Stimulated activated CD4-positive, alpha-beta T cell treated with anti-CD3 and anti-CD28 coated beads, Interleukin-1b, Interleukin-23, amount 100 ng/mL, for 1 hour (primary cell): ENCODE measurements at places on chromosomes 4 and X.

DNA sequence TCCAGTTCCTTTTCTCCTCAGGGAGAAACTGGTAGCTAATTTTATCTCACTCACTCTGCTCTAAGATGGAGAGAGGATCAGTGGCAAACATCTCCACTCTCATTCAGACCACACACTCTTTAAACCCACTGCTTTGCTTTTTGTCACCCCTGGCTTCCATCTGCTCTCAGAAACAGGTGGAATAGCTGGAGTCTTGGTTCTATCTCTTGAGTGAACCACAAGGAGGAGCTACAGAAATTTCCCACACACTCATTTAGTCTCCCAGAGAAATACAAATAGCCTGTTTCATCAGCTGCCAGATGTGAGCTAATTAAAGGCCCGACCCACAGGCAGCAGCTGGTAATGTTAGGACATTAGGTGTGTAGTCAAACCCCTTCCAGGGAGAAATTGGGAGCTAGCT, 96.6 kb downstream of the STPG2 start:
- no peak for DNase-seq

GRCh38 chr4:82260632-82261031, 113.2 kb downstream of the HNRNPD start:
- no peak for DNase-seq

GRCh38 chr4:186096681-186097165, 7.8 kb upstream of the FAM149A start:
- no peak for DNase-seq

DNA sequence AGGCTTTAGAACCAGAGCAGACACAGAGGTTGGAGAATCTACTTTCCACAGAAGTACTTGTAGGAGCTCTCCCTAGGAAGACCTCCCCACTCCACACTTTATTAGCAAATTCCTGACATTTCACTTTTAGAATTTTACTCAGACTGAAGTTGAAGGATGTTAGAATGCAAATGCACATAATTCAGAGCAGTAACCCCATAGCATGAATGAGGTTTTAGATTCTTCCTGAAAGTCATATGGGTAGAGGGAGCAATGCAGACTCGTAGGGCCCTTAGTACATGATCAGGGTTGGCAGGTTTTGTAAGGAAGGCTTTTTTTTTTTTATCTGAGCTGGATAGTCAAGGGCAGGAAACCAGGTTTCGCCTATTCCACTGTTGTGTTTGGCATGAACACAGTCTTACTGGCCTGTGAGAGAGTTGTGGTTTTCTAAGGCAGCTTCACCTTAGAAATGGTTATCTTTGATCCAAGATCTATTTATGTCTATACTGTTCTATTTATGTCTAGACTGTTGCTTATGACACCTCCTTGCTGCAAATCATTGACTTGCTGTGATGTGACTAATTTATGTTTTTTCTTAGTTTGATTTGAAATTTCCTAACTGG, 48.9 kb downstream of the SPATA18 start:
- no peak for DNase-seq

DNA sequence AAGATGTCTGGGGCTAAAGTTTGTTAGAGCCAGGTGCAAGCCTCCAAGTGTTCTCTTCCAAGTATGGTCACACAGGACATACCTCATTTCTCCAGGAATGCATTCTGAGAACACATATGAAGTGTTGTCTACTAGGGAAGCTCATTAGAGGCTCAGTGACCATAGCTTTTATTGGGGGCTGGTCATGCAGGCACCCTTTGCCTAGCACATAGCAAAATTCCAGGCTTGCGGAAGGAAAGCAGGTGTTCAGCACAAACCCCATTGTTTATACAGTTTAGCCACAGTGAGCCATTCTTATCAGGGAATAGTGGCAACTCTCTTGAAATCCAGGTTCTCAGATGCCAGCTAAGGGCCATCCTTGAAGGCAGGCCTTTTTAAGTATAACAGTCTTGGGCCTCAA, 339.4 kb upstream of the ZCCHC13 start:
- no peak for DNase-seq

GRCh38 chr4:57854748-57855147, 744.6 kb upstream of the IGFBP7 start:
- no peak for DNase-seq

DNA sequence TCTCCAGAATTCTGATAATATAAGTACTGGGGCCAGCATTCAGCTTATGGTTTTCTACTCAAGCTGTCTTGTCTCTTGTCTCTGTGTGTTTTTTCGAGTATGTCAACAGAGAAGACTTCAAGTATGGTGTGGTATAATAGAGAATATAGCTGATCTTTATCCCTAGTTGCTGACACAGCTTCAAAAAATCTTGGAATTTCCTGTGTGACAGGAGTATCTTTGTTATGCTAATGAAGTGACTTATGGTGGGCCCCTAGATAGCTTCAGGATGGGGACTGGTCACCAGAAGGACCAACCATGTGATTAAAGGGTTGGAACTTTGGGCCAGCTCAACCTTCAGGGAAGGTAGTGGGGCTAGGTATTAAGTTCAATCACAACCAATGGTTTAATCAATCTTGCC, 2.9 kb downstream of the GPRASP3 start:
- DNase-seq: no peak

DNA sequence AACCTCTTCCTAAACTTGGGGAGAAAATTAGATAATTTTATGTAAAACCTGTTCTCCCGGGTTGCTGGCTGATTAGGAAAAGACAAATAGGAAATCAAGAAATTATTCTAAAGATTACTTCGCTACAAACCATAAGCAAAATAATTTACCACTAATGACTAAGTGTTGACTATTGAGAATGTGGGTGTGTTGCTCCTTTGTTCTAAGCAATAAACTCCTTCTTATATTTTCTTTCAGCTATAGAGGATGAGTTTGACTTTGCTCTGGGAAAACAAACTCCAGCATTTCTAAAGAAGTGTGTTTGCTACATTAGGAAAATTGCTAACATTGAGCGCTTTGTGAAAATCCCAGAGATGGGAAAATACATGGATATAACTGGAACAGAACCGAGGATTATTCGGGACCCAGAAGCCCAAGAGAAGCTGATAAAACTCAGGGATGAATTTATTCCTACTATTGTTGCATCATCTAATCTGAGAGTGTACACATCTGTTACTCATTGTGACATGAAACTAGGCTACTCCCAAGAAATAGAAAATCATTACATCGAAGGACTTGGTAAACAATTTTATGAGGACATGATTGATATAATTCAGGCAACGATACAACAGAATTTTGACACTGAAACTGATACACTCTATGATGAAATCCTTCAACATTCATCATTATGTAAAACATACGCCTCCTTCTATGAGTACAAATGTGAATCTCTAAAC, 194.2 kb downstream of the NWD2 start:
- no peak for DNase-seq

DNA sequence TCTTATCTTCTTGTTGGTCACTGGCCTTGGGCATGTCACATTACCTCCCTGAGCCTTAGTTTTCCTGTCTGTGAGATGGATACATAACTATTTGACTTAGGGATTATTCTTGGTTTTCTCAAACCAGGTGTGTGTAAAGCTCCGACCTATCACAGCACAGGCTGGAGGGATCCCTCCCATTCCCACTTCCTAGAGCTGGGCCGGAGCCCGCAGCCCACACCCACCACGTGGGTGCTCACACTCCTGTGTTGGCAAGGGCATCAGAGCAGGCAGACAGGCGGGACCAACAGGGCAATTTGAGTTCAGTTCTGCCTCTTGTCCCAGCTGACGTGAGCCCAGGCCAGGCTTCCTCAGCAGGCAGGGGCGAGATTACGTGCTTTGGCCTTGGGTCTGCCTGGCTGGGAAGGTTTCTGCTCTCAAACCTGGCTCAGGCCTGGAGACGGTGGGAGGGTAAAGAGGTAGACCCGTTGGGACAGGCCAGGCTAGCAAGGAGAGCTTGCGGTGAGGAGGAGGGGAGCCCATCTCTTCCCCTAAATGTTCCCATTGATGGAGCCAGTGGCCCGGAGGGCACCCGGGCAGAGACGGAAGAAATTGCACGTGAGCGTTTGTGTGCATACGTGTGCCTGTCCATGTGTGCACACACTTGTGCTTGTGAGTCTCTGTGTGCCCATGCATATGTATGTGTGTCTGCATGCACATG, 734 bp upstream of the SH3TC1 start:
- DNase-seq: no peak

DNA sequence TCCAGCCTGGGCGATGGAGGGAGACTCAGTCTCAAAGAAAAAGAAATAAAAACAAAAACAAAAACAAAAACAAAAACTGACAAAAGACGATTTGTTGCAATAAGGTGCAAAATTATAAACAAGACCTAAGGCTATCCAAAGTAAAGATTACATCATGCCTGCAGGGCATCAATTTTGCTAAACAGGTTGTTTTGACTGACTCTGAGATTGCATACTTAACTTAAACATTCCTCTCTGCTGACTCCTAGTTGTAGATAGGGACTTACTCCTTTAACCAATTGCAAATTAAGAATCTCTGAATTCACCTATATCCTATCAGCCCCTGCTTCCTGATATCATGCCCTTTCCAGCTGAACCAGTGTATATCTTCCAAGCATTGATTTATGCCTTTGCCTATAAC, 2687.3 kb downstream of the PCDH7 start:
- no peak for DNase-seq

DNA sequence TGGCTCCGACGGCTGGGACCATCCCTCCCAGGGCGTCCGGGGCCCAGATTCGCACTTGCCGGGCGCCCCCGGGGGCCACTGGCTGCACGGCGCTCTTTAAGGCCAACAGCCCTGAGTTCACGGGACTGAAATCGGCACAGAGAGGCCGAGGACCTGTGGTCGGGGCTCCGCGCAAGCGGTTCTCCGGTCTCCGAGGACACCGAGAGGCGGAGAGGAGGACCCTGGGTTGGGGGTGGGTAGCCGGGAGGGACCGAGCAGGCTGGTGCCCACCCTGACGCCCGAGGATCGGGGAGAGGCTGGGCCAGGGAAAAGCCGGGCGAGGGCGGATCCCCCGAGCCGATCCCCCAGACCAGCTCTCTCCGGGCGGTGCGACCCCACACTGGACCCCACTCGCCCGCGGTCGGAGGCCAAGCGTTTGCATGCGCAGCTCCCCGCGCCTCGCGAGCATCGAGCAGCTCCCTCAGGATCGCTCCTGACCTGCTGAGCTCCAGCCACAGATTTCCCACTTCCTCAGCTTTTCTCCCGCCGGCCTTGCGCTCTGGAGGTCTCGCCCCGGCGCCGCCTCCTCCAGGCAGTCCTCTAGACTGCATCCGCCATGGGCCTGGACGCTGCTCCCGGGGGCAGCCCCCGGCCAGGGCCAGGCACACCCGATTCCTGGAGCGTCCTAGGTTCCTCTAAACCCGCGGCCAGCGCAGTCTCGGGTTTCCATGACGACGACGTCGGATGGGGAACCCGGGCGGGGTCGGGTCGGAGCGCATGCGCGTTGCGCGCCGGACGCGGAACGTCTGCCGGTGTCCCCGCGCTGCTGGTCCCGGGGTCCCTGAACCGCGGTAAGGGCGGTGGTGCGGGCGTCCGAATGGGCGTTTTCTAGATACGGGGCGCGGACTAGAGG, 17.6 kb upstream of the NAT8L start:
- DNase-seq: peak; percentile 71

DNA sequence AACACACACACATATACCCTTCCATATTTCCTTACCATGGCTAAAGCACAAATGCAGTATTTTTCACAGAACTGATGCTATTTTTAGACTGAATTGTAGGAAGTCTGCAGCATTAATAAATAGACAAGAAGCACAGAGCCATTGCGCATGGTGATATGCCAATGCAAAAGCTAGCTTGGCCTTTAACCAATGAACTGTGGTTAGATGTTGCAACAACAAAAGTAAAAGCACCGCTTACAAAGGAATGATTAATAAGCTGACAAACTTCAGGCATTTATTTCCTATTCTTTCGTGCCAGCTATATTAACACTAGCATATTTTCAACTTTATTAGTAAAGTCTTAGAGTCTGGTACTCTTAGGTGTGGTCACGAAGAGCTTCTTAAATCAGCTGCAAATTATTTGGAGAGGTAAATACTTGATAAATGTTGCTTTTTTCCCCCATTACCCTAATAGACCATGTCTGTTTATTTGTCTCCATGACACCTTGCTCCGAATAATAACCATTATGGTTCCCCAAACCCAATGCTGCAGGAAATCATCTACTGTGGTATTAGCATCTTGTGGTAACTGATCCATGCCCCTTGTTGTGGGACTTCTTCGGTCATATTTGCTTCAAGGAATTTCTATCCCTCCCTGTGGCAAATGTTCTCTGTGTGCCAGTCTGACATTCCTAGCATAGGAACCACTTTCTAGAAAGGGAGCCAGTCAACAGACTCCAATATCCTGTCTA, 306.1 kb upstream of the TAPT1 start:
- DNase-seq: no peak

DNA sequence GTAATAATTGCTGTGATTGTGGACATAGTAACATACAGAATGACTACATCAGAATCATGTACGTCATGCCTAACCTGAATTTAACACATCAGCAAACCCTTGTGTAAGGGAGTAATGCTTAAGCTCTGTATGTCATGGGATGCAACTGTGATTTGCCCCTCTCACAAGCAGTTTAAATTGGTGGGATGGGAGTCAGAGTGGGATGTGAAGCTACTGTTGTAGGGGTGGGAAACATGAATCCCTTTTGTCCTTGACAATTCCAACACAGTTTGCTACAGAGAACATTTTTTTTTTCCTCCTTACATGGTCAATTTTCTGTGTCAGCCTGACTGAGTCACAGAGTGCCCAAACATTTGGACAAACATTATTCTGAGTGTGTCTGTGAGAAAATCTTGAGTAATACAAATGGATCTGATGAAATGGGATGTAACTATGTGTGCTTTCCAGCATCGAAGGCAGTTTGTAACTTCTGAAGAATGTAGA, 392.8 kb downstream of the GPM6A start:
- DNase-seq: no peak

- no peak for DNase-seq
These were observed 13.2 kb downstream of the PSAPL1 start for GRCh38 chr4:7421356-7422150.

DNA sequence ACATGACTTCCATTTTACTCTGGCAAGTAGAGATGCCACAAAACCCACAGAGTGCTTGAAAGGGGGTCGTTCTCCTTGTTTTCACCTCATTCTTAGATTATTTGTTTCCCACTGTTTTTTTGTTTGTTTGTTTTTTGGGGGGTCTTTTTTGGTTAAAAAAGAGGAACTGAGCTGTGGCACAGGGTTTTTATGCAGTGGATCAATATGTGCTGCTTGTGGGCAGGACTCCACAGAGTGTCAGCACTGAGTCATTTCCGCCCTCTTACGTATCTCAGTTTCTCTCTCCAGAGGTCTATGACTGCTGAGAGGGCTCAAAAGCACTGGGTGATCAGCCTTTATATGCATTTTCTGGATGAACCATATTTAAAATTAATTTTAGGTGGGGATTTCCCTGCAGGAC, 268.1 kb upstream of the GRID2 start:
- DNase-seq: no peak

DNA sequence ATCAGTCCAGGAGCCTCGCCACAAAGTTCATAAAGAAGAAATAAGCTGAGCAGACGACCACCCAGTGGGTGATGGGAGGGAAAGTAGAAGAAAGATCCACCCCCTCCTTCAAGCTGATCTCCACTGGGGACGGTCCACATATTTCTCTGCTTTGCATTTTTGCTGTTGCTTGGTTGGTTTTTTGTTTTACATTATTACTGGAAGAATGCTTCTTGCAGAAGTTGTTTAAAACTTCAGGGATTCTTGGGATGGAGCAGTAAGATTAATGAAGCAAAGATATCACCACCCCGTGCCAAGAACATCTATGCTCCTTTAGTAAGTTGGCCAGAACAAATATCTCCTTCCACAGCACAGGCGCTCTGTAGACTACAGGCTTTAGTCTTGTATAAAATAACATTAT, 30.1 kb downstream of the LGI2 start:
- DNase-seq: no peak

- DNase-seq: no peak
These were observed 178.0 kb downstream of the GASK1B start for GRCh38 chr4:157994863-157995262.

- DNase-seq: no peak
These were observed 22.7 kb downstream of the FABP2 start for GRCh38 chr4:119299260-119299671.
